Activated CD4-positive, alpha-beta T cell treated with anti-CD3 and anti-CD28 coated beads, Interleukin-2, Interleukin-4, amounts not matched to agents 100 ng/mL and 50 ng/mL, durations not matched to agents 16 hours and 8 hours (primary cell): ENCODE measurements at places on chromosomes 16 and 17.

- DNase-seq = no peak
Measured at GRCh38 chr17:8898126-8898525, 30.7 kb upstream of the PIK3R6 start.

- DNase-seq = no peak
Measured at GRCh38 chr16:12229759-12230594, 253.4 kb downstream of the SNX29 start.

DNA sequence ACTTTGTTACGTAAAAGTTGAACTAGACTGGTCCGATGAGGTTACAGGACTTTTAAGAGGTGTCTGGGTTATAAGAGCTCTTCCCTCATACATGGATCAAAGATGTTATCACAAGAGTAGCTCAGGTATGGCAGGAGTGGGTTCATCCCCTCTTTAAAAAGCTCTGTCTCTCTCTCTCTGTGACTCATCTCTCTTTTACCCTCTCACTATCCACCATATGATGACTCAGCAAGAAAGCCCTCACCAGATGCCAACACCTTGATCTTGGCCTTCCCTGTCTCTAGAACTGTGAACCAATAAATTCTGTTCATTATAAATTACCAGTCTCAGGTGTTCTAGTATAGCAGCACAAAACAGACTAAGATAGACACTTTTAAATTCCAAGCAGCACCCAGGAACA, 1.9 kb upstream of the CLEC19A start:
- no peak for DNase-seq

DNA sequence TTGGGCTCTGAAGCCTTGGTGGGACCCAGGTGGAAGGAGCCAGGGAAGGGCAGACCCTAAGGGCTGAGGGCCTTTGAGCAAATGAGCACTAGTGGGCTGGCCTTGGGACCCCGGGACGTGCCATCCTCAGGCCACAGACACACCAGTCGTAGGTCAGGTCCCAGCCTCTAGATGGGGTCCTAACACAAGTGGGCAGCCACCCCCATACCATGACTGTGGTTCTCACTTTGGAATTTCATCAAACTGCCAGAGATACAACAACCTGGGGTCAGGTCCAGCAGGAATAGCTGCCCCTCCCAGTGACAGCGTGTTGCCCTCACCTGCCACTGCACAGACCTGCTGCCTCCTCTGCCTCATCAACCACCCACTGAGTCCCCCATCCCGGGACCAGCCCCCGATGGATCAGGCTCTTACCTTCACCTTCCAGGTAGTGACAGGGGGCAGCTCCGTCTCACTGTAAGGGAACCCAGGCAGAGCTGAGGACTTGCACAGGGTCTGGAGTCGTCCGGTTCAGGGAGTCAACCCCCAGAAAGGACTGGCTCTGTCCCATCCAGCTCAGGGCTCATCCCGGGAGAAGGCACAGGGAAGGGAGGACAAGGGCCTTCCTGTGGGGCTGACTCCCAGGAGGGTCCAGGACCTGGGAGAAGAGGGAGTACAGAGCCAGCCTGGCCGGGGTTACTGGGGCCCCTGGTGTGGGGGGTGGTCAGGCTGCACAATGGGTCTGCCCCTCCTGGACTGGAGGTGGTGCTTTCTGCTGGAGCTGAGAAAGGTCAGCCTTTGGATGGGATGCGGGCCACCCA, 40.0 kb downstream of the LGALS9 start:
- DNase-seq = no peak

- no peak for DNase-seq
Measured at GRCh38 chr17:37650419-37651003, 7.3 kb upstream of the DDX52 start.

GRCh38 chr17:50561746-50562141, 1.2 kb downstream of the CACNA1G start:
- DNase-seq = no peak

GRCh38 chr17:76690596-76691280, 20.0 kb downstream of the MXRA7 start:
- no peak for DNase-seq

- no peak for DNase-seq
Measured at GRCh38 chr17:64057701-64058263, 37.3 kb upstream of the ICAM2 start.

DNA sequence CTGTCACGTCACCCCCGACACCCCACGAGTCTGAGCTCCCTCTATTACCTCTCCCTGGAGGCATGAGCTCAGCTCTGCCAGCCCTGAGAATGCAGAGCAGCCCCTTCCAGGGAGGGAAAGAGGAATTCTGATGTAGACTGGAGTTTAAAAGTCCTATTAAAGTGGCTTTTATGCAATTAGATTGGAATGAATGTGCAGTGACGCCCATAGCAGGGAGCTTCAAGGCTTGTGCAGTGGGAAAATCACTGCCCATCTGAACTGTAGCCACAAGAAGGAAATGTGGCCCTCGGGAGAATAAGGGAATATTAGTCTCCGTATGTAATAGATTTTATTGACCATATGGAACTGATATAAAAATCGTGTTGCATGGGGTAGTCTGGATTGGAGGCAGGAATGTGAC, 66.9 kb downstream of the ZNF423 start:
- no peak for DNase-seq

DNA sequence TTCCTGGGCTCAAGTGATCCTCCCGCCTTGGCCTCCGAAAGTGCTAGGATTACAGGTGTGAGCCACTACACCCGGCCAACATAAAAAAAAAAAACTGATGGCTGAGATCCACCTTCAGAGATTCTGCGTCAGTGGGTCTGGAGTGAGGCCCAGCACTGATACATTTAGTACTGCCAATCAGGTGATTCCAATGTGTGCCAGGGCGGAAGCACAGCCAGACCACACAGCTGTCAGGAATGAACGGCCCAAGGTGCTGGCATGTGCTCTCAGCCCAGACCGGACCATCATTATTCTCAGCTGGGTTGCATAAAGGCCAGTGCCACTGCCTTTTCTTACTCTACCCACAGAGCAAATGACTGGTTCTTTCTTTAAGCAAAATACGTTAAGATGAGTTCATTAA, 1.2 kb upstream of the BCO1 start:
- DNase-seq = no peak

- DNase-seq = peak; percentile 82
Measured at GRCh38 chr17:29145289-29146073, 34.7 kb downstream of the MYO18A start.

GRCh38 chr17:51764387-51764971, 394.0 kb downstream of the CA10 start:
- peak; percentile 64 for DNase-seq

GRCh38 chr16:67254801-67255552, 6.2 kb downstream of the SLC9A5 start:
- no peak for DNase-seq

DNA sequence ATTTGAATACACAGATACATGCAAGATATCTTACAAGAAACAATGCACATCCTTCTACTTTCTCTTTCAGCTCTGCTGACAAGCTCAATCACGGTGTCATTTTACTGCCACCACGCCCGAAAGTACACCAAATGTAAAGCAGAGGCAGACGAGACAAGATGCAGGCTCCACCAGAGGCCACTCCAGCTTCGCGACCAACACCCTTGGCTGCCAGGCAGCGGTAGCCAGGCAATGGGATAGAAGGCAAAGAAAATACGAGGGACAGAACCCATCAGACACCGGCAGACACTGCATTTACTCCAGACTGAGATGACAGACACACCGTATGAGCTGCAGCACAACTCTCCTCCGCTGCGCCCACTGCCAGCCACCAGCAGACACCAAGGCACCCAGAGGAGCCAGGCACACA, 41.0 kb downstream of the USP22 start:
- DNase-seq = no peak

DNA sequence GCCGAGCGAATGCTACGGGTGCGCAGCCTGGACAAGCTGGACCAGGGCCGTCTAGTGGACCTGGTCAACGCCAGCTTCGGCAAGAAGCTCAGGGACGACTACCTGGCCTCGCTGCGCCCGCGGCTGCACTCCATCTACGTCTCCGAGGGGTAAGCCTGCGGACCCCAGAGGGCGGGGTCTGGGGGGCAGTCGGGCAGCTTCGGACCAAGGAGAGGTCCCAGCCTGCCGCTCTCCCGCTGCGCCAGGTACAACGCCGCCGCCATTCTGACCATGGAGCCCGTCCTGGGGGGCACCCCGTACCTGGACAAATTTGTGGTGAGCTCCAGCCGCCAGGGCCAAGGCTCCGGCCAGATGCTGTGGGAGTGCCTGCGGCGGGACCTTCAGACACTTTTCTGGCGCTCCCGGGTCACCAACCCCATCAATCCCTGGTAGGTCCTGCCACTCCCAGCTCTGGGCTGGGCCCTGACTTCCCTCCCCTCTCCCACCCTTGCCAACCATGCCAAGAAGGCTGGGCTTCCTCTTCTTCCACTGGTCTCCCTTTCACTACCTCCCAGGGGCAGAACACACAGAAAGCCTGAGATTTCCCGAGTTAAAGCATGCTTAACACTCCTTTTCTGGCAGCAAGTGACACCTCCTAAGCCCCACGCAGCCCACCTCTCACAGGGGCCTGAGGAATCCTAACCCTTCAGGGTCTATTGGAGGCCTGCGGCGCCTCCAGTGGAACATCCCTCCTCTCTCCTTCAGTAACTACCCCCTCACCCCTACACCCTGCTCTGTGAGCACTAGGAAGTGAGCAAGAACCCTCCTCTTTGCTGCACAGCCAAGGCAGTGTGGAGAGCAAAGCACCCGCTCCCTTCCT, 3.2 kb downstream of the NAGS start:
- DNase-seq = no peak

GRCh38 chr16:53690771-53691170, 12.9 kb downstream of the RPGRIP1L start:
- DNase-seq = no peak

- no peak for DNase-seq
Measured at GRCh38 chr17:45395569-45396415, 36.9 kb downstream of the ARHGAP27 start.

GRCh38 chr16:60989592-60989991, 1046.6 kb downstream of the CDH8 start:
- DNase-seq = no peak

- DNase-seq = no peak
Measured at GRCh38 chr16:89401641-89402445, 88.5 kb downstream of the ANKRD11 start.

GRCh38 chr17:62780269-62780668, 27.8 kb downstream of the MARCHF10 start:
- no peak for DNase-seq

DNA sequence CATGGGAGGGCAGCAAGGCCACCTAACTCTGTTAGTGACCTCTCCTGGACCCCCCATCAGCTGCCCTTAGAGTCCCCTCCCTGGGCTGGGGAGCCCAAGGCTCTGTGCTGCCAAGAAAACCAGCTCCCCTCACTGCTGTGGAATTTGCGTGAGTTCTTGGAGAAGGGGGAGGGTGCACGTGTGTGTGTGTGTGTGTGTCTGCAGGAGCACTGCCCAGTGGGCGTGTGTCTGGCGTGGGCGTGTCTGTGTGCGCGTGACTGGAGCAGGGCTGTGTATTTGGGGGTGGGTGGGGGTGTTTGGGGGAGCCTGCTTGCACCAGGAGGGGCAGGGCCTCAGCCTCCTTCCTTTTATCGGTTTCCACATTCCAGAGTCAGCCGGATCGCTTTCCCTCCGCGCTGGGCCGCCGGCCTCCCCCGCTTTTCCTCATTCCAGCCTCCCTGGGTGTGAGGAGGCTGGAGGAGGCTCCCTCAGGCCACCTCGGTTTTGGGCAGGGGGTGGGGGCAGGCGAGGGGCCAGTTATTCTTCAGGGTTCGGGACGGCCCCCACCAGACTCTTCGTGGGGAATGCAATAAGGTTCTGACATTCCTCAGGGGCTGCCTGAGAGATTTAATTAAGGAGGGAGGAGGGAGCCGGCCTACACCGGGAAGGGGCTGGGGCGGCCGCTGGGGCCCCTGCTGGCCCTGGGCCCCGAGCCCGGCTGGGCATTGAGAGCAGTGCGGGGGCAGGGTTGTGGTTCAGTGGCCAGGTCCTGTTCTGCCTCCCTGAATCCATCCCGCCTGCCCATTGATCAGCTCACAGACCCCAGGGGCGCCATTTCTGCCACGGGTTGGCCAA, 2.5 kb downstream of the VASN start:
- DNase-seq = no peak

DNA sequence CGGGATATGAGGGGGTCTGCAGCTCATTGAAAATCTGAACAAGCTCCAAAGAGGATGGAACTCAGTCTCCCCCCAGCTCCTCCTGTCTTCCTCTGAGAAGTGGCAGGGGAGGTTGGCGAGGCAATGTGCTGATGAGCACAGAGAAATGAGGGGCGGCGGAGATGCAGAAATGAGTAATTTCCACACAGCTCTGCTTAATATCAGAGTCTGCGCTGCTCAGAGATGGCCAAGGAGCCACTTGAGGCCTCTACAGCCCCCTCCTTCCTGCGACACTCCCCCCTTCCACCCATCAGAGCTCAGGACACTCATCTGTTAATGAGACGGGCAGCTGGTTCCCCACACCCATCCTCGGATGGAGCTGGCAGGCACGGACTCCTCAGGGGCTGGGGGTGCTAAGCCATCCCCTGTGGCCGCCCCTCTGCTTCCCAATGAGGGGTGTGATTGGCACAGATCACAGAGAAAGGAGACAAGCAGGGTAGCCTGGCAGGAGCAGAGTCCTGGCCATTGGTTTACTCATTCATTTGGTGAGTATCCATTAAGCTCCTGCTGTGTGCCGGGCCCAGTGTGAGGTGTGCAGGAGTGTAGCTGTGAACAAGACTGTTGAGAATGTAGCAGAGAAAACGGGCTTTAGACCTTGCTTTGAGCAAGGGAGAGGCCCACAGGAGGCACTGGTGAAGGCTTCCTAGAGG, 12.7 kb upstream of the CRHR1 start:
- DNase-seq = no peak

GRCh38 chr17:33874617-33875060, 380.4 kb upstream of the CCL2 start:
- no peak for DNase-seq

- DNase-seq = no peak
Measured at GRCh38 chr17:29180788-29181160, 576 bp upstream of the MYO18A start.

- no peak for DNase-seq
Measured at GRCh38 chr16:27721531-27722181, 171.7 kb downstream of the KATNIP start.

GRCh38 chr17:82985973-82986372, 93.4 kb upstream of the METRNL start:
- peak; percentile 52 for DNase-seq

- DNase-seq = peak; percentile 75
Measured at GRCh38 chr16:84088695-84089395, 27.9 kb downstream of the MBTPS1 start.

GRCh38 chr16:12214509-12214908, 238.0 kb downstream of the SNX29 start:
- no peak for DNase-seq
